Activated T-helper 9 cell treated with anti-CD3 and anti-CD28 coated beads, Interleukin-2, amount 50 U/mL, for 16 hours (primary cell): ENCODE measurements at places on chromosomes 6 and 20.

GRCh38 chr6:76633259-76633658 is 560.8 kb upstream of the IMPG1 start:
- no peak for DNase-seq

DNA sequence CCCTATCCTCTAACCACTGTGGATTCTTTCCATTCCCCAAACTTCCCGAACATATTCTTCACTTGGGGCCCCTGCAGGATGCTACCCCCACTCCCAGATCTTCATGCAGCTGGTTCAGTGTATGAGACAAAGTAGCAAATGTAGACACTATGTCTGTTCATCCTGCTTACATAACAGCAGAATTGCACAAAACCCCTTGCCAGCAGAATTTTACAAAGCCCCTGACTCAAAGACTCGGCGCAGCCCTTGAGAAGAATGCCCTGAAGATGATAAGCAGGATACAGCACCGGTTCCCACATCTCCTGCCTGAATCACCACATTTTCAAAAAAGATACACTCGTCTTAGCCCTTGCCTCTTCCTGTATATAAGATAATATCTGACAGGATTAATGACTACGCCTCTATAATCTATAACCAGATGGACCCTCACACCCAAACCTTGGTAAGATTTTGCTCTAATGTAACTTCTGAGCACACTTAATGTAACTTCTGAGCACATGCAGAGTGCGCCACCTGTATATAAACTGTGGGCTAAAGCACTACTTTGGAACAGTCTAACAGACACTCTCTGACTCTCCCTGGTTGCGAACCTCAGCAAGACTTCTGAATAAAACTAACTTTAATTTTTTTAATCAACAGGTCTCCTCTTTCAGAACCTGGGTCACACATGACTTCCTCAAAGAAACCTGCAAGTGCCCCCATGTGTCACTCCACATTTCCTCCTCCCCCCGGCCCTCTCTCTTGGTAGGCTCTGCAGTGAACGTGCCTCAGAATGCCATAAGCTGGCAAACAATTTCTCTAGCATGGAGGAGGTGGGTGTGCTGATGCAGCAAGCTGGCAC is 28.7 kb downstream of the RALGAPA2 start:
- DNase-seq, result no peak

- no peak for DNase-seq
Observed at GRCh38 chr20:998231-998830, 3.8 kb downstream of the RSPO4 start.

- DNase-seq, result no peak
Observed at GRCh38 chr20:9280666-9281065, 211.8 kb downstream of the PLCB4 start.

DNA sequence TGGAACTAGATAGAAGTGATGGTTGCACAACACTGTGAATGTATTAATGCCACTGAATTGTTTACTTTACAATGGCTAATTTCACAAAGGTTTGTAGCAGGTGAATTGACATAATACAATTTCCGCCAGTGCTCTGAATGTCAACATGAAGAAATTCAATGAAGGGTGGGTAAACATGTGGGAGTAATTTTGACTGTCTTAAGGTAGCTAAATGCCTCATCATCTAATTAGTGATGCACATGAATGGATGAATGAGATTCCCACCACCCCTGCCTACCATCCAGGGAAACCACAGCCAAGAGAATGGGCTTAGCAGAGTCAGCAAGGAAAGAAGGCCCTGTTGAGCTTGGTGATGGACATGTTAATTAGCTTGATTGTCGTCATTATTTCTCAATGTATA is 275.3 kb downstream of the ALDH8A1 start:
- DNase-seq, result no peak

DNA sequence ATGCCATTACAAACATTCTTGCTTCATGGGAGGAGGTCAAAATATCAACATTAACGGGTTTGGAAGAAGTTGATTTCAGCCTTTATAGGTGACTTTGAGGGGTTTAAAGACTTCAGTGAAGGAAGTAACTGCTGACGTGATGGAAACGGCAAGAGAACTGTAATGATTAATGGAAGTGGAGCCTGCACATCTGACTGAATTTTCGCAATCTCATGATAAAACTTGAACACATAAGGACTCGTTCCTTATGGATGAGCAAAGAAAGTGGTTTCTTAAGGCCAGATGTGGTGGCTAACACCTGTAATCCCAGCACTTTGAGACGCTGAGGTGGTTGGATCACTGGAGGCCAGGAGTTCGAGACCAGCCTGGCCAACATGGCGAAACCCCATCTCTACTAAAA is 226.1 kb downstream of the BCAS1 start:
- DNase-seq, result no peak

DNA sequence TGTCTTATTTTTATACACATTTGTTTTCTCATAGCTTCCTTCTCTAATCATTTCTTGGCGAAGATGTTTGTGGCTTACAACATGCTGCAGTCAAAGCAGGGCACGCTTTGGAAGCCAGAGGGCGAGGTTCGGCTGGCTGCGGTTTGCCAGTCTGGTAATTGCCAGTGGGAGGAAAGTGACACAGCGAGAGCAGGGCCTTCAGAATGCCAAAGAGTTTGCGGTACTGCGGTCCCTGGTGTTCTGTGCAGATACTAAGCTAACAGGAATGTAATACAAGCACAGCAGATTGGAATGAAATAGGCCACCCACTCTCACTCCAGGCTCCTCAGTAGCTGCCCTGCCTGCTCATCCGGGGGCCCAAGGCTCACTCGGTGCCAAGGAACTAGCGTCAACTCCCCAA is 58.7 kb upstream of the TGM3 start:
- no peak for DNase-seq

DNA sequence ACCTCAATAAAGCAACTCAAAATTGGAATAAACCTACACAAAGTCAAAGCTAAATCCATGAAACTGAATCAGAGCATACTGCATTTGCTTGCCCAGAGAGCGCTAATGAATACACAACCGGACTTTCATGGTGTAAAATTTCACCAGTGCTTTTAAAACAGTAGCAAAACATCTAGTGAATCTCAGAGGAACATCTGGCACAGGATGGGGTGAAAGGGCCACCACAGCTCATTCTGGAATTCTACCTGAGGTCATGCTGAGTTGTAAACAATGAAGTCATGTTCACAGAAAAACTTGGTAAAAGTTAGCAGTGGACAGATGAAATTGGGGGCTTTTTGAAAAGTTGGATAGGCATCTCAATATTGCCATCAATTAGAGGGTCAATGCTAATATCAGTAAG is 125.6 kb upstream of the STXBP5 start:
- DNase-seq, result no peak

GRCh38 chr20:17936286-17936760 is 32.3 kb downstream of the SNX5 start:
- DNase-seq, result no peak

DNA sequence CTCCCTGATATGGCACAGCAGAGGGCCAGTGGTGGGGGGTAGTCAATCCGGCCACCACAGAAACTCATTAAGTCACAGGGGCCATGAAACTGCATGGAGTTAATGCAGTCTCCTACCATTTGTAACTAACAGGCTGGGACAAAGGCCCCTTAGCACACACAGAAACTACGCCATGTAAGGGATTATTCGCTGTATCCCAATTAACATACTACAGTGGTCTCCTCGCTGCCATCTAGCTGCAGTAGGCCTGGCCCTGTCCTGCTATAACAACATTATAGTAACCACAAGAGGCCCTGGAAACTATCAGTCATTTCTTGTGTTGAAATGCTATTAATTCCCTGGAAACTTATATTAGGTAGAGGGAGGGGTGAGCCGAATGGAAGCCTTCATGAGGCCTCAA is 72.3 kb upstream of the CCN2 start:
- DNase-seq, result no peak

GRCh38 chr6:39056191-39056590 is 7.6 kb downstream of the GLP1R start:
- no peak for DNase-seq
